ENCODE measurements at places on chromosomes 2 and 18.
A peak's percentile ranks its signal among the peaks of the same experiment; 100 is the strongest.

DNA sequence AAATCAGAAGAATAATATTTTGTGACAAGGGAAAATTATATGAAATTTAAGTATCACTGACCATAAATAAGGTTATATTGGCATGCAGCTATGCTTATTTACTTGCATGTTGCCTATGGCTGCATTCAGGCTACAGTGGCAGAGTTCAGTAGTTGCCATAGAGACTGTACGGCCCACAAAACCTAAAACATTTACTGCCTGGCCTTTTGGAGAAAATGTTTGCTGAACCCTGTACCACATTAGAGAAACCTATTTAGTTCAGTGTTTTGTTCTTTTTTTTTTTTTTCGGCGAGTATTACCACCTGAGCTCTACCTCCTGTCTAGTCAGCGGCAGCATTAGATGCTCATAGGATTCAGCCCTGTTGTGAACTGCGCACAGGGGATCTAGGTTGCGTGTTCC, 163.7 kb downstream of the MCFD2 start:
- DNase-seq: peak; percentile 58

DNA sequence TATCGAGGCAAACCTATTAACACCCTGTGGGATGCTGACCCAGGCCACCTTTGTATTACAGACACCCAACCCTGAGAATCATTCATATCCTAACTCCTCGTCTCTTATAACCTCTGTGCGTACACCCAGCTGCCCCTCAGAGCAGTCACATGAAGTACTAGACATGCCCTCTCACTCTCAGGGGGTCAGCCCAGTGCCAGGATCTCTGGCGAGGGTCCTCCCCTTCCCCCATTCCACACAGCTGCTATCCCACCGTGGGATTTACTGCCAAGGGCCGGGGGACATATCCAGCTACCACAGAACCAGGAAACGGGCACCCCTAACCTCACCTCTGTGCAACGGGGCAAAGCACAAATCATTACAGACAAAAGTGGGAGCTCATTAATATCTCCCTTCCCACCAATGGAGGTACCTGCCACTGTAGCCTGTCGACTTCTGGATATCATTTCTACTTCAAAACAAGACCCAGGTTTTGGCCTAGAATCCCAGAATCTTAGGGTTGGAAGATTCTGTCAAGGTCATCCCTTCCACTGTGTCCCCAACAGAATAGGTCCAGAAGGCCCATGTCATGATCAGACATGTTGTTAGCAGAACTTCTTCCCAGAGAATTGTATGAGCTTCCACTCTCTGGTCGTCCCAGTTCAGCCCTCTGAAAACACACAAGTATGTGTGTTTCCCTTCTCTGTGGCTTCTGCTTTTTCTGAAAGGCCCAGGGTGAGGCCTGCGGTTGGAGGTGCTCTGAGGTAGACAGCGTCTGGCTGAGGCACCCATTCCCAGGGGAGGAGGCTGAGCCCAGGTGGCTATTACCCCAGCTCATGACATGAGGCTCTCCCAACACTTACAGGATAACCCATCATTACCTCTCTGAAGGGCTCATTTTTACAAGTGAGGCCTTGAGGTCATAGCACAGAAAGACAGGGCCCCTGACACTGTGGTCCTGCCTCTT, 1.7 kb downstream of the TMBIM1 start:
- DNase-seq: no peak

- DNase-seq: no peak
Observed at GRCh38 chr2:208025814-208026184, 472 bp upstream of the PLEKHM3 start.

- no peak for DNase-seq
Observed at GRCh38 chr2:53633441-53633840, 134.2 kb upstream of the CHAC2 start.

DNA sequence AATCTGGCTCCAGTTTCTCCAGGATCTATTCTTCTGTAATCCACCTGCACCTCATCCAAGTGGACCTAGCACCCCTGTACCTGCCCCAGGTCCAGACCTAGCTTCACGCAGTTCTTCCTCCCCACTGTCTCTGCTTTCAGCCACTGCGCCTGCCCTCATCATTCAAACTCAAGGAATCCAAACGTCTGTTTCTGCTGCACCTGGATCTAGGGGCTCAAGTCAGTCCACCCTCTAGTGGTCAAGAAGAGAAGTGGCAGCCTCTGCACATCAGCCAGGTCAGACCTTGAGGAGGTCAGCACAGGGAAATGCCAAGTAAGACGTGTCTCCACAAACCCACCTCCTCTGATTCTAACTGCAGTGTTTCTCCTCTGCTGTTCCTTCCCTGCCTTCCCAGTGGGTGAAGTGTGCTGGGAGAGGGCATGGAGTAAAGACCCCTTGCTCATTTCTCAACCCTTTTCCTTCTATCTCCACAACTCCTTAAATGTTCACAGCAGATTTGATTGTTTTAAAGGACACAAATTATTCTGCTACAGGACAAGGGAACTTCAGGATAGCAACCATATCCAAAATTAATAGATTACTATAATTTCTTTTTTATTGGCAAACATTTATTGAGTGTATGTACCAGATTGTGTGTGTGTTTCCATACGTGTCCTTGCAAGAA, 8.6 kb upstream of the RNF152 start:
- peak; percentile 72 for DNase-seq

DNA sequence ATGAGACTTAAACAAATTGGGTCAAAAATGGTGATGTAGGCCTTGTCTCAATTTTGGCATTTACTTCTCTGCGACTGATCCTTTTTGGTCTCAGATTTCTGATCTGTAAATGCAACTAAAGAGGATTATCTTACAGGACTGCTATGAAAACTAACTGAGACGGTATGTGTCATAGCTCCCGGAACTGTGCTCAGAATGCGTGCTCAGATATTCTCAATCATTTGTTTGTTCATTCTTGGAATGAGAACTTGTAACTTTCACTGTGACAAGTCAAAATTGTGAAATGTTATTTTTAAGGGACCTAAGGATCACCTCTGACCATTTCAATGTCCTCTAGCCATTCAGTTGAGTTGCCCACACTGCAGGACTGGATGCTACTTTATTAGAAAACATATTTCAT, 498.2 kb upstream of the PIK3C3 start:
- no peak for DNase-seq

DNA sequence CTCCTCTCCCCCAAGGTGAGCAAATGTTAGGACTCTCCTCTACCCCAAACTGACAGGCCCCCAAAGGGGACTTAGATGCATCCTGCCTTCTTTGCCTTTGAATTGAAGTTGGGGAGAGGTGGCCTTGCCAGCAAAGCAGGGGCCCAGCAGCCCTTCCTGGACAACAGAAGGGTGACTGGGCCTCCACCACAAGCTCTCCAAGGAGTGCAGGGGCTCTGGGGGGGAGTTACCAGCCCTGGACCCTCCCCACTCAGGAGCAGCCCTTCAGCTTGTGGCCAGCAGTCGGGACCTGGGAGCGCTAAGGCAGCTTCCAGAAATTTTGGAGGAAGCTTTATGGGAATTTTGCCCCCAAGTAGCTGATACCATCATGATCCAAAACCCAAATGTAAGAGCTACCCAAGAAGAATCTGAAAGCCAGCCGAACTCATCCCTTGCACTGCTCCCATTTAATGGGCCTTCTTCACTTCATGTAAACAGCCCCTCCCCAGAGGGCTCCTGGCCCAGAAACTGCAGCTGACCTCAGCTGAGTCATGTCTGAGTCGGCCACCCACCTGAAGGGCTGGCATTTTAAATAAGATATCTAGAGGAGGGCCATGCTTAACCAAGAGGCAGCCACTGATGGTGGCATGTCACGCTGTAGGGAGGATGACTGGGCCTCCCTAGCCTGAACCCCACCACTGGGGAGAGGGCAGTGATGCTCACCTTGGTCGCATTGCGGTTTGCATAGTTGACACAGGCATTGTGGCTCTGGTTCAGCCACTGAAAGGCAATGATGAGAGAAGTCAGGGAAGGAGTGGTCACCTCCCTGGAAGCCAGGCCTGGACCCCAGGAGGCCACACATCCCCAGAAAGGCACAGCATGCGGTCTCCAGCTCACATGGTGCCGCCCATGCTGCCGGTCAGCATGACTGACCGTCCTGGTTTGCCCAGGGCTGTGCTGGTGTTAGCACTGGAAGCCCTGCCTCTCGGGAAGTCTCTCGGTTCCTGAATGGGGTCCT, 71.5 kb downstream of the SFXN5 start:
- no peak for DNase-seq

- DNase-seq: no peak
Observed at GRCh38 chr2:25424426-25425028, 82.8 kb upstream of the DNMT3A start.

GRCh38 chr2:238846628-238847418, 1.1 kb upstream of the TWIST2 start:
- DNase-seq: peak; percentile 30

GRCh38 chr2:120206022-120206581, 17.1 kb downstream of the TMEM185B start:
- no peak for DNase-seq

GRCh38 chr2:236164201-236164924, 3.8 kb downstream of the GBX2 start:
- DNase-seq: peak; percentile 62

- DNase-seq: no peak
Observed at GRCh38 chr2:28178946-28179345, 213.7 kb upstream of the FOSL2 start.

GRCh38 chr2:236963631-236964182, 122.0 kb upstream of the COPS8 start:
- no peak for DNase-seq

DNA sequence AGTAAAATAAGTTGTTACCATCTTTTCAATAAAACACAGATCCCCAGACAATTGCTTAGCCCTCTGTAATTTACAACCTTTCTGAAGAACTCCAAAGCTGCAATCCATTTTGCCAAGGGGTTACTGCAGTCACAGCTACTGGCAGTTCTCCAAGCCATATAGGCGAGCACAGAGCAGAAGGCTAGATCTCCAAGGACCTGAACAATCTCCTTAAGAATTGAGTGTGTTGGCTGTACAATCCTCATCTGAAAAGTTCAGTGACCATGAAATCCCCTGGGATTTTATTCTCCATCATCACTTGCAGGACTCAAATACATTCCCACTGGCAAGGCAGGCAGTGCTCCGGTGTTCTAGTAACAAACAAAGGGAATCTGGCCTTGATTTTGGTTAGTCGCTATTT, 103.9 kb upstream of the LRP1B start:
- DNase-seq: no peak

DNA sequence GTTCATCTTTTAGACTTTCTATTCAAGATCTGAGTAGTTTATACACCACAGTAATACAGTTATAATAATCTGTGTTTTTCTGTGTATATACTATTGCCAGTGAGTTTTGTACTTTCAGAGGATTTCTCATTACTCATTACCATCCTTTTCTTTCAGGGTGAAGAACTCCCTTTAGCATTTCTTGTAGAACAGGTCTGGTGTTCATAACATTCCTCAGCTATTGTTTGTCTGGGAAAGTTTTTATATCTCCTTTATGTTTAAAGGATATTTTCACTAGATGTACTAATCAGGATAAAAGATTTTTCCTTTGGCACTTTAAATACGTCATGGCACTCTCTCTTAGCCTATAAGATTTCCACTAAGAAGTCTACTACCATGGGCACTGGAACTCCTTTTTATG, 705.5 kb downstream of the SLC4A3 start:
- DNase-seq: no peak

DNA sequence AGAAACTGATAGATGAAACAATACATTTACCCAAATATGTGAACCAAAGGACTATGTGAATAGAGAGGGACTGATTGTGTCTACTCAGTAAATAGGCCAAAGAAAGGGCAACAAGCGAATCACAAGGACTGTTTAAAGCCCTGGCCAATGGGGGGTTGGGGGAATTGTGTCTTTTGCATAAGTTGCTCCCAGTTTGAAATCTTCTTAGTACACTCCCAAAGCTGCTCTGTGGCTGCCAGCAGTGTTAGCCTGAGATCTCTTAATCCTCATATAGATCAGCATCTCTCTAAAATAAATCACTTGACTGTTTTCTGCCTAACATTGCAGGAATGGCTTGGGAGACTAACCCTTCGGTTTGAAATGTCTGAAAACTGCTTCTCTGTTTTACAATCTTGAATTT, 236.4 kb downstream of the PLCL1 start:
- no peak for DNase-seq

DNA sequence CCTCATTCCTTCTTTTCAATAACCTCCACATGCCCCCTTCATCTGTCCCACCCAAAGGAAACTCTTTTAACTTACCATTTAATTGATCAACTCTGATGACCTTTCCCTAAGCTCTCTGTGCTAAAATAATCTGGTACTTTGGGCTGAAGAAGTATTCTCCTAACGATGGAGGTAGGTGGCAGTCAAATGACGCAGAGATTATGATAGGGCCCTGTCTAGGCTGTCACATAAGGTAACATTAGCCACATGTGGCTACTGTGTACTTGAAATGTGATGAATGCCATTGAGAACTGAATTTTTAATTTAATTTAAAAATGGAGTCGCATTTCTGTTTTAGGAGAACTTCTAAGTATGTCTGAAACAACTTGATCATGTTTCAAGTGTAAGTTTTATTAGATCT, 140.5 kb upstream of the TNP1 start:
- DNase-seq: no peak

GRCh38 chr2:1817256-1818051, 73.1 kb upstream of the PXDN start:
- DNase-seq: peak; percentile 76

GRCh38 chr2:66434679-66435548, at the start of gene MEIS1:
TSS of gene MEIS1 (plus strand) at chr2:66435125. CDS start at chr2:66435857, 732 bp downstream.
- peak; percentile 98 for DNase-seq

GRCh38 chr2:19649785-19650380, 251.9 kb downstream of the TTC32 start:
- no peak for DNase-seq

DNA sequence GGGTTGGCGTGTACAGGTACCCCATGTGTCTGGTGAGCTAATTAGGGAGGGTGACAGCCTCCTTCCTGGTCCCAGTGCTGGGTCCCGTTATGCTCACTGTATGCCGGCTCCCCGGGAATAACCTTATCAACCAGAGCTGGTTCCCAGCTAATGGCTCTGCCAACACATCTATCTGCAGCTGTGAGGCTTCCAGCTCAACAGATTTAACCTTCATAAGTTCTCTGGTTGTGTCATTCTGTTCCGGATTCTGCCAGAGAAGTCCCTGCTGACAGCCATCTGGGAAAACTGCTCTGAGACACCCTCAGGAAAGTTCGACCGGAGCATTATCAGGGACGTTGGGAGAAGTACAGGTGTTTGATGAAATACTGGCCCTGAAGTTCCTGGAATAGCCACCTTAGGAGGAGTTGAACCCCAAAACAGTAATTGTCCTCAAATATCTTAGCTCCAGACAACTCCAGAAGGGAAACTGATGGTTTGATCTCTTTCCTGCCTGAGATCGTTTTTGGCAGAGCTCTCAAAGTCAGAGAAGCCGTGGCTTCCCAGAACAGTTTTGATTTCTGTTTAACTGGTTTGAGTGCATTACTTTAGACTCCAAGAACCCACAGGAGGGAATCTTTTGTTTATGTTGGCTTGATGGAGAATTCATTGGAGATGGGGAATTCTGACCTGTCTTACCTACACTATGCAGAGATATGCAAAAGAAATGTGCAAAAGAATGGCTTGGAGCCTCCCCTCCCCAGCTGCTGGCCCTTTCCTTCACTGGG, 39.4 kb upstream of the TXNDC2 start:
- DNase-seq: no peak
